ENCODE measurements at places on chromosomes 1 and 21. TPM values are rescaled to one million over a fixed set of nuclear protein-coding genes. Genes with fewer than 3 reads are reported as not detected.

CRYAA gene
- total RNA-seq, result not detected

SLC45A3 gene
- 13.4 TPM for total RNA-seq

DRAXIN gene
- not detected for total RNA-seq

VPS45 gene
- 31.1 TPM for total RNA-seq

MSH4 gene
- 0.08 TPM for total RNA-seq

BSND gene
- total RNA-seq, result not detected
